ENCODE measurements at places on chromosomes 13 and 19.

- DNase-seq: peak; percentile 89
Observed at GRCh38 chr13:44416301-44416700, 42.7 kb downstream of the SERP2 start.

DNA sequence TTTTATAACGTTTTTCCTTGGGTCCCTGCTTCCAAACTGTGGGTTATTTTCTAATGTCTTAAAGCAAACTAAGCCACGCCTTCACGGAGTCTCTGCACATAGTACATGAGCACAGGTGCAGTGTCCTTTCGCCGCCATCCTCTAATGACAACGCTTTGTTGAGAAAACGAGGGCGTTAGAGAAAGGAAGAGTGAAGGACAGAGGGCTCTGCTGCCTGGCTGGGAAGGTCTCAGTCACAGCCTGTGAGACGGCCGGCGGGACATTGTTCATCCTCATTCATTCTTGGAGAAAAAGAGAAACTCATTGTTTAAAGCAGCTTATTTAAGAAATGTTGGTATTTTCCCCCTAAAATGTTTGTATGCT lies 9.5 kb downstream of the IL17D start:
- DNase-seq: no peak

- no peak for DNase-seq
Observed at GRCh38 chr19:3095441-3096191, 1.5 kb downstream of the GNA11 start.

DNA sequence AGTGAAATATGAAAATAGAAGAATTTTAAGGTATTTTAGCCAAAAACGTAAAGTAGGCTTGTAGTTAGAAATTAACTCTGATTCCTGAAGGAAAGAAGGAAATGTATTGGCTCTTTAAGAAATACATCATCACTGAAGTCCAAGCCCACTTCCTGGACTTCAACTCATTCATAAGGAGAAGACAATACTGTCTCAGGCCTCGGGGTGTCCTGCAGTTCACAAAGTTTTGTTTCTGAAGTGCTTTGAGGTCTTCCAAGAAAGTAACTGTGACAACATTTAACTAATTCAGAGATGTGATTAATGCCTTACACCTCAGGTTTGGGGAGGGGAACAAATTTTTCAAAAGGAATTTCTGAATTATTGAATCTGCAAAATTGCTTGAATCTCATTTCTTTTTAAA lies 65.8 kb upstream of the STARD13 start:
- DNase-seq: peak; percentile 79

DNA sequence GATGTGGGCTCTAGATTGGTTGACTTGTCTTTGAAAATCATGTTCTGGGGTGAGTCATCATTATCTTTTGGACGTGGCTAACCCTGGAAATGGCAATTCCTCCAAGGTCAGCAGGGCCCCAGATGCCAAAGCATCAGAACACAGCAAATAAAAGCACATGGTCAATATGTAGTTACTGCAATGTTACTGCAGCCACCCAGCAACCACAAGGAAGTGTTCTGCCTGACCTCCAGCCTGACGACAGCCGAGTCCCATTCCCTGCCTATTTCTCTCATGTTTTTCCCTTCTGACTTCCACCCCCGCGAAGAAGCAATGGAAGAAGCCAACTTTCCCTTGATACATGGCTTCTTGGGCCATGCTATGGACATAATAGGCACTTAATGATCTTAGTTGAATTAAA lies 577.9 kb downstream of the IRS2 start:
- DNase-seq: no peak

- DNase-seq: no peak
Observed at GRCh38 chr13:24033527-24034302, 126.8 kb upstream of the SPATA13 start.

DNA sequence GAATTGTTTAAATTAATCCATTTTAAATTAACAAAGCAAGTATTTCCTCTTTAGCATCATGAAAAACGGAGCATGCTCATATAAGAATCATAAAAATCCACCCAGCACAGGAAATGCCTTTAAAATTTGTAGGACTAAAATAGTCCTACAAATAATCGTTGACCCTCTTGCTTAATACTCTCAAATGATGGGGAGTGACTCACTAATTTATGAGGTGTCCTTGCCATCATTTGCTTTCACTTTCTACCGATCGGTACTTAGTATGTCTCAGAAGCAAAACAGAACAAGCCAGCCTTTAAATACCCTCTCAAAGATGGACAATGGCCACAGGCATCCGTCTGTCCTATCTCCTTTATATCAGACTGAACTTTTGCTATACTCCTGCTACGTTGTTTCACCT lies 97.2 kb downstream of the SUCLA2 start:
- DNase-seq: peak; percentile 93

GRCh38 chr19:18774782-18775444 lies 16.2 kb downstream of the COMP start:
- no peak for DNase-seq

DNA sequence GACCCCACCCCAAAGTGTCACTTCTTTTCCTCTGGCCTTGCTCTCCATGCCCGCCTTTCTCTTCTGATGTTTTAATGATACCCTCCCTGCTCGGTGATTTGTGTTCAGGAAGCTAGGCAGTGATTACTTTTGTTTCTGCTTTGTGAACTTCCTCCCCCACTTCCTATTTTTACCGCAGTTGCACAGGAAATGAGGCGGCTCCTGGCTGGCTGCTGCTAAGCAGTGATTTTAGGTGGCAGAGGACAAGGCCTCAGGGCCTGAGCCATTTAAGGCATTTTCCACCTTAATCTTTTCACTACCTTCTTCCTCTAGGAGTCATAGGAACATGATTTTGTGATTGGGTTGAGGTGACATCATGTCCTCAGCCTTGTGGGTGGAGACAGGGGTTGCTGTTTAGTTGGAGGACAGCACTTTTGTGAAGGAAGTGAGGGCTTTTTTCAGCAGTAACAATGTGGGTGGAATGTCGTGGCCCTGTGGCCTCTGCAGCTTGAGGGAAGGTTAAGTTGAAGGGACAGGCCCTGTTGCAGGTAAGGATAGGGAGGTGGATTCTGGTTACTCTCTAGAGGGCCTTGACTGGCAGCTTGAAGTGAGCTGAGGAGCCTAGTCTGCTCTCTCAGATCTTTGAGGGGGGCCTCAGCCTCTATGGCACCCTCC lies 15.7 kb downstream of the GARRE1 start:
- peak; percentile 66 for DNase-seq

DNA sequence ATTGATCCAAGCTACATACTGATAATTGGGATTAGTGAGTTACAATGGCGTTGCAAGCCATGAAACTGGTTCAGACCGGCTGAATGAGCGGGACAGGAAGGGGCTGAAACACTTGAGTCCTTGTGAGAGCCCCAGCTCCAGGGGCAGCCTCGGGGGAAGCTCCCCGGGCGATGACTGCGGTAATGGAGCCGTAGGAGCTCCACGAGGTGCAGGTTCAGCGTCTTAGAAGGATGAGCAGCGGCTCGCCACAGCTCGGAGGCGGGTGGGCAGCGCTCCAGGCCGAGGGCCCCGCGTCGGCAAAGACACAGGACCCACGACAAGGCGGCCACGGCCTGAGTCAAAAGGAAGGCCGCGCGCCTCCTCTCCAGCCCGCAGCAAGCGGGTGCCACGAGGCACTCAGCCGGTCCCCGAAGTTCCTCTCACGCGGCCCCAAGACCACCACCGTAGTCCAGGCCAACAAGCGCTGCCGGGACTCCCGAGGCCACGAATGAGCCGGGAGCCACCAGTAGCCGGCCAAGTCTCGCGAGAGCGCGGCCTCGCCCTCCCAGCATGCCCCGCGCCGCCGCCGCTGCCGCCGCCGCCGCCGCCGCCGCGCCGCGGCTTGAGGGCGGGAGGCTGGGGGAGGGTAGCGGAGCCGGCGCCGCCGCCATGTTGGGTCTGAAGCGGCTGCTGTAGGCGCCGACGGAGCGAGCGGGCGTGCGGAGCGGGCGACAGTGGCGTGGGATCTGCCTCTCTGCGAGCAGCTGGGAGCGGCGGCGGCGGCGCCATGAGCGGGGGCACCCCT lies at the start of gene LSM14A:
LSM14A (plus strand) TSS at position 628 of the 784 bp plus-strand sequence; CDS start at position 767, 139 bp downstream.
- peak; percentile 83 for DNase-seq

- no peak for DNase-seq
Observed at GRCh38 chr19:14112809-14113385, 4.7 kb downstream of the PRKACA start.

GRCh38 chr19:56393119-56394012 lies at the start of gene ZNF582:
Gene ZNF582 (minus strand): TSS chr19:56393534. CDS start chr19:56391752, 1,782 bp downstream.
- DNase-seq: peak; percentile 98

- no peak for DNase-seq
Observed at GRCh38 chr19:56086671-56087430, 34.2 kb downstream of the ZNF787 start.

- DNase-seq: no peak
Observed at GRCh38 chr13:55394470-55394869, 1746.2 kb upstream of the PRR20A start.

DNA sequence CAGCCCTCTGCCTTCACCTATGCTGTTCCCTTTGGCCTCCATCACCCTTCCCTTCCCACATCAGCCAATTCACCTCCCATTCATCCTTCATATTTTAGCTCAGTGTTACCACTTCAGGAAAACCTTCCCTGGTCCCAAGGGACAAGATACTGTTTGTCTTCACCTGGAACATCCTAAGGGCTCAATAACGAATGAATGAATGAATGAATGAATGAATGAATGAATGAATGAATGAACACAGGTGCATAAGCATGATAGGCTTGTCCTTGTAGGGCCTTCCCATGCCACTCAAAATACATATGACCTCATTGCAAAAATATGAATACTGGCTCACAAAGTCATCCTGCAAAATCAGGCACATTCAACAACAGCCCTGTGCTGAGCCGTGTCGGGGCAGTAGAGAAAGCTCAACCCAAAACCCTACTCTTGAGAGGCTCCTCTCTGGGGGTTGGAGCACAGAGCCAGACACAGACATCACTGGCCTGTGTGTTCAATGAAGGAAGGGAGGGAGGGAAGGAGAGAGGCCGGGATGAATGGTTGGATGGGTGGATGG lies 33.7 kb upstream of the TPM4 start:
- no peak for DNase-seq

GRCh38 chr13:111555268-111555808 lies 234.9 kb downstream of the TEX29 start:
- DNase-seq: no peak

- no peak for DNase-seq
Observed at GRCh38 chr13:109135018-109135417, 505.6 kb downstream of the MYO16 start.

DNA sequence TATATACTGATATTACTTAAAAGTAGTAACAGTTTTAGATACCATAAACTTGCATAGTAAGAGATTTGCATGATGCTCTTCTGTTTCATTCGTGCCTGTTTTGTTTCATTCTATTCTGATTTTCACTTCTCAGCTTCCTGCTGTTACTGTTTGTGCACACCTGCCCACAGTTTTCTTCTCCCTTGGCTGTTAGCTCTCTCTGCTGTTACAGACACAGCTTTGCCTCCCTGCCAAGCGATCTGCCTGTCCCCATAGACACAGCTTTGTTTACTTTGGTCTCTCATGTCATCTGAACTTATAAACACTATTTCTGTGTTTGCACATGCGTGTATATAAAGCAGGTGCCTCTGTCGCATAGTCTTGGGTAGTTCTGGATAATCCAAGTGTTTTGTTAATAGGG lies 21.4 kb upstream of the UPF3A start:
- DNase-seq: no peak

- DNase-seq: no peak
Observed at GRCh38 chr13:27489456-27489855, 39.1 kb upstream of the MTIF3 start.

DNA sequence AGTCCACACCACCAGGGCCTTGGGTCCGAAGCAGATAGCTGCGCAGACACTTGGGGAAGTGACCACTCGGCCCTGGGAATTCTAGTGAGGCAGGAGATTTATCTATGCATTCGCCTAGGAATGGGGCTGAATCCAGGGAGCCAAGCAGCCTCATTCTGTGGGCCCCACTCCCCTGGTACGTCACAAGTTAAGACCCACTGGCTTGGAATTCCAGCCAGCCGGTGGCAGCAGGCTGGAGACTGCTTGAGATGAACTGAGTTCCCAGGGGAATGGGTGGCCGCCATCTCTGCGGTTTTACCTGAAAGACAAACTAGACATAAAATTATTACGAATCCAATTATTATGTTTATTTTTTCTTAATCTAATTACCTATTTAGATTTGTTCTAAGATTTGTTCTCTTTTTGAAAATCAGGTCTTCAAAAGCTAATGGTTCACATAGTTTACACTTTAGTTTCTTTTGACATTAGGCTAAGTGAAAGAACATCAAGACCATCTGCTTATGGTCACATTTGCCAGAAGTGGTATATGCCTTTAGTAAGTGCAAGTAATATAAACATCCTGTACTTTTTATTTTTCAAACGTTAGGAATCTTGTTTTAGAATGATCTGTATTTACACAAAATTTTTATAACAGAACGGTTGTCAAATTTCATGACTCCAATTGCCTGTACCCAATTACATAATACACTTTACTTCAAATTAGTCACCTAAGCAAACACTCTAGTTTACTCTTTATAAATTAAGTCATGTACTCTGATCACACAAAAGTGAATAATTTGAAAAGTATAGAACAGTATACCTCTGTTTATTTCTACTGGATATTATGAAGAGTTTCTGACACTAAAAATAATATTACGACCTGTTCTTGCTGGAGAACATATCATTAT lies 74.4 kb downstream of the SLITRK6 start:
- DNase-seq: no peak

DNA sequence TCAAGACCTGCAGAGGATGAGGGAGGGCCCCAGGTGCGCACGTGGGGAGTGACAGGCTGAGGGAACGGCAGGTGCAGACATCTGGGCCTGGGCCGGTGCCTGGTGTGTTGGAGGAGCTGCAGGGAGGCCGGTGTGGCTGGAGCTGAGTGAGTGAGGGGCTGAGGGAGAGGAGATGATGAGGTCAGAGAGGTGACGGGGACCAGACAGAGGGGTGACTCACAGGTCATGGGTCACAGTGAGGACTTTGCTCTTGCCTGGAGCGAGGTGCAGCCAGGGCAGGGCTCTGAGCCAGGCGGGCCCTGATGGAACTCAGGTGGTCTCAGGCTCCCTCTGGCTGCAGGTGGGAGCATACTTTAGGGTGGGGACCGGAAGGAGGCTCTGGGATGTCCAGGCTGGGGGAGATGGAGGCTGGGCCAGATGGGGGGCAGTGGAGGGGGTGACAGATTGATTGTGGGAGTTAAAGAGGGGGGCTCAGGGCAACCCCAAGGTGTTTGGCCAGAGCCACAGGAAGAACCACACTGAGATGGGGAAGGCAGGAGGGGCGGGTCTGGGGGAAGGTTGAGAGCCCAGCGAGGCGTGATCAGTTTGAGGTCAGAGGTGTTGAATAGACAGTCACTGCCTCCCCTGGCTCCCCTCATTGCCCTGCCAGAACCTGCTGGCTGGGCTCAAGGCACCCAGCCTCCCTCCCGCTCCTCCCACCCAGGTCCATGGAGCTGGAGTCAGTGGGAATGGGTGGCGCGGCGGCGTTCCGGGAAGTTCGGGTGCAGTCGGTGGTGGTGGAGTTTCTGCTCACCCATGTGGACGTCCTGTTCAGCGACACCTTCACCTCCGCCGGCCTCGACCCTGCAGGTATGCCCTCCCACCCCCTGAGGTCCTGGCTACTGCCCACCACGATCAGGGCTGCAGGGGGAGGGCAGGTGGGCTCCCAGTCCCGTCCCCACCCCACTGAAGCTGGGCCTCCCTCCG lies 8.4 kb downstream of the ARHGAP33 start:
- DNase-seq: no peak

GRCh38 chr13:33940898-33941297 lies 122.9 kb downstream of the RFC3 start:
- DNase-seq: no peak

GRCh38 chr13:49023431-49023830 lies 47.7 kb downstream of the FNDC3A start:
- DNase-seq: no peak

Measured in MV-4-11 (cell line).